PC-9 (cell line): ENCODE measurements at places on chromosomes 3 and 15. TPM values are rescaled to one million over a fixed set of nuclear protein-coding genes. Genes with fewer than 3 reads are reported as not detected.

GRCh38 chr3:30511524-30512251 is 94.7 kb upstream of the TGFBR2 start:
- peak; percentile 52 for DNase-seq

EPHA3 gene
- not detected in 2 replicates for total RNA-seq

GRCh38 chr3:27679691-27680090 is 42.4 kb downstream of the EOMES start:
- no peak for DNase-seq

DNA sequence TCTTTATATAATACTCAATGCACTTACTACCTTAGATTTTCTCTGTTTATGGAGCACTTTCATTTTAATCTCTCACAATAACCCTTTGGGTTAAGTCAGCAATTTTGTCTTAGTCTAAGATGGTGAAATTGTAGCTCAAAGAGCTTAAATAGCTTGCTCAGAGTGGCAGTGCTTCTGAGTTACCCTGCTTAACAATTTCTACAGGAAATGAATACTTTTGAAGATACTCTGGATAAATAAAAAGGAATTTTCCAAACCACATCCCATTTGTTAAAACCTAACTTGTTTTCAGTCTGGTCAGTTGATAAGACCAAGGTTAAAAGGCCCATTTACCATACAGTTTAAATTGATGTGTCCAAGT is 37.2 kb downstream of the HMG20A start:
- DNase-seq = no peak

- DNase-seq = no peak
These were observed 93.5 kb upstream of the ALDH1A3 start for GRCh38 chr15:100786139-100786531.

DNA sequence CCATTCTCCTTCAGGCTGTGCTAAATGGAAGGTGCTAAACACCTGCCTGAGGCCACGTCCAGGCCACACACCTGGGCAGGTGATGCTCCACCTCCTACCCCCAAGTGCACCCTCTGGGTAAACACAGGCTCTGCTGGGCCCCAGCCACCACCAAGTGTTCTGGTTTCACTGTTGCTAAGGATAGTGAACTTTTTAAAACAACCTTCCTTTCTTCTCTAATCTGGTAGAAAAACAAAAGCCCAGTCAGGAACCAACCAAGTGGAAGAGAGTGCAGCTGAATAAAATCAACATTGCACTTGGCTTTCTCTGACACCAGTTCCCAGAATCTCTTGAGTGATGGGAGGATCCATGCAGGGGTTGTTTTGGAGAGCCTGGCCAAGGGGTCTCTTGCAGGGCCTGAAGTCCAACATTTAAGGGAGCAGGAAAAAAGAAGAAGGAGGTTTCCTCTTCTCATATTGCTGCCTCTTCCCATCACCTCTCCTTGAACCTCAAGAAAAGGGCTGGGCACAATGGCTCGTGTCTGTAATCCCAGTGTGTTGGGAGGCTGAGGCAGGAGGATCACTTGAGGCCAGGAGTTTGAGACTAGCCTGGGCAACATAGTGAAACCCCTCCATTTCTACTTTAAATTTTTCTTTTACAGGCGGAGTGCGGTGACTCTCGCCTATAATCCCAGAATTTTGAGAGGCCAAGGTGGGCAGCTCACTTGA is 26.2 kb upstream of the ATP13A3 start:
- DNase-seq = peak; percentile 96

GRCh38 chr3:150170852-150171520 is 200.3 kb upstream of the PFN2 start:
- DNase-seq = no peak

DNA sequence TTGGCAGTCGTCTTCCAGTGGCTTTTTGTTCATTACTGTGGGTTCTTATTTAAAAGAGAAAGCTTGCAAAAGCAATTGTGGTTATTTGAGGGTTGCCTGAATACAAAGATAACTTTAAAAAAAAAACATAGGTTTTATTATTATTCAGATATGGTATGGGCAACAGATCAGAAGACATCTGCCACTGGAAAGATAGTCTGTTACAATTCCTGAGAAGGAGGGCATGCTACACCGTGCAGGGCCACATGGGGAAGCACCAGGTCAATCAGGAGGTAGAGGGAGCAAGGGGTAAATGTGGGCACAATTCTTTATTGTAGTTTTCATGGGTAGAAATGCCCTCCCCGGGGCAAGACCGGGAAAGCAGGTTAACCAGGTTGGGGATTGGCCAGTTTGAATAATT is 46.5 kb downstream of the BBS4 start:
- DNase-seq = no peak

DNA sequence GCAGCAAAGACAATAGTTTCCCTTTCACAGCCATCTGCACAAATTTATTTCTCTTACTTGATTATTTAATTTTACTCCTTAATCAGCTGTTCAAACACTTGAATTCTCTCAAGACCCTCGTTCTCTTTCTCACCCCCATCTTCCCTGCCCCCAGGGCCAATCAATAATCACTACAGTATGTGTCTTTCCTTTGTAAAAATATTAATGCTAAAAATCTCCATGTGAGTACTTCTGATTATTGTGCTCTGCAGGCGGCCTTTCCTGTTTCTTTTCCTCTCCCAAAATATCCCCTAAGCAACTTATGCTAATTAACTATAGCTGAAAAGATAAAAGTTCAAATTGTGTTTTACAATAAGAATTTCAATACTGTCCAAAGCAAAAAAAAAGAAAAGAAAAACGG is 617.0 kb upstream of the CBLB start:
- DNase-seq = no peak

DNA sequence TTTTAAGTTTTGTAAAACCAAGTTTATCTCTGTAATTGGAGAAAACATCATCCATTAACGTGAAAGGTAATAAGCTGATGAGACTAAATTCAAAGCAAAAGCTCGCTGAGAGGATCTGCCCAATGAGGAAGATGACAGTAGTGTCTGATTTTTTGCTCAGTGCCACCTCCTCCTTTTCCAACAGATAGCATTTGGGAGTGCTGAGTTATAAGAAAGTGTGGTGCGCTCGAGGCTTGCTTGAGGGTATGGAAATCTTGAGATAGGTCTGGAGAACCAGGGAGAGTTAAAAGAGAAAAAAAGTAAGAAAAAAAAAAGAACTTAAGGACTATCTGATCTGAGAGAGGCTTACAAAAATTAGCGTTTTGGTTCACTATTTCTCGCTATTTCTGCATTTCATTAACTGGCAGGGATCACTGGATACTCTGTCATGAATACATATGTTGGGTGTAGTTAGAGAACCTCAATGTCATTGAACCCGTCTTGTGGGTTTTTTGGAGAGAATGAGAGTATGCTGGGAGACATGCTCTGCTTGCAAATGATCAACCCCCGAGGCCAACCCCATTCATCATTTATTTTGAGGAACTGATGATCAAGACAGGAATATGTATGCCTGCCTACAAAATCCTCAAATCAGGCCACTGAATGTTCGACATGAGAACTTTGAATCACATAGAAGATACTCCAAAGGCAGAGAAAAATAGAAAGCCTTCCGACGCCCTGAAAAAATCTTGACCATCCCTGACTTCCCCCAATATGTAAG is 973 bp upstream of the USP13 start:
- no peak for DNase-seq

LRRC15 gene
- total RNA-seq = 0.08 TPM in 1 of 2 replicates, not detected in the other

- no peak for DNase-seq
These were observed 1174.7 kb downstream of the ZPLD1 start for GRCh38 chr3:103609472-103609871.
